Fibroblast of skin of back (primary cell): ENCODE measurements at places on chromosomes 6 and 20.

- no peak for DNase-seq
Measured at GRCh38 chr20:33664762-33665144, 2.0 kb upstream of the ACTL10 start.

DNA sequence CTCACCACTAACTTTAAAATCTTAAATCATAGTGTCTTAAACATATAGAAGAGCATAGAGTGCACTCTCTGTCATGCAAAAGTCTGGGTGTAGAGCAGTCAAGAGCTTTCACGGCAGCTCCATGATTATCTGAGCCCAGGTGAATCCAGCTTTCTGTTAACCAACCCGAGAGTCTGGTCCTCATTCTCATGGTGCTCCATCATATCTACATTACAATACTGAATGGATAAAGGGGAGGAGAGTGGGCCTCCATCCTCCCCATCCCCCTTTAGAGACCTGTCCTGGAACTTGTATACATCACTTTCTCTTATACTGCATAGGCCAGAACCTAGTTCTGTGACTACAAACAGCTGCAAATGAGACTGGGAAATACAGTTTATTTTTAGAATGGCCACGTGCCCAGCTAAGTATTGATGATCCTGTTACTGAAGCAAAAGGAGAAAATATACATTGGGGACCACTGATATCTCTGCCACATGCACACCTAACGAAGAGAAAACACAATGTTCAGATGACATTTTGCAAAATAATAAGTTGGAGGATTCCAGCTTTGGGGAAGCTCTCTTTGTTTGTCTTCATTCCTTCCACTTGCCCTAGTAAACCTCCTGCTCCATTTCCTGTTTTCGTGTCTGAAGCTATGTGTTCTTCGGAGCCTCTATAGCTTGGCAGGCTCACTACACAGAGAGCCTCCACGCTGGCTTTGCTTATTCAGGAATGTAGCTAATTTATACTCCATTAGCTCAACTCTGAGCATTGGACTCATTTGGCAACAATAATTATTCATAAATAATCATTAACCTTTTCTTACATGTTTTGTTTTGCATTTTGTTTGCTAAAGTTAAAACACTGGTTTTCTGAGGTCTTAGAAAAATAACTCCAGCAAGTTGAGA is 110.1 kb downstream of the IYD start:
- DNase-seq, result no peak

DNA sequence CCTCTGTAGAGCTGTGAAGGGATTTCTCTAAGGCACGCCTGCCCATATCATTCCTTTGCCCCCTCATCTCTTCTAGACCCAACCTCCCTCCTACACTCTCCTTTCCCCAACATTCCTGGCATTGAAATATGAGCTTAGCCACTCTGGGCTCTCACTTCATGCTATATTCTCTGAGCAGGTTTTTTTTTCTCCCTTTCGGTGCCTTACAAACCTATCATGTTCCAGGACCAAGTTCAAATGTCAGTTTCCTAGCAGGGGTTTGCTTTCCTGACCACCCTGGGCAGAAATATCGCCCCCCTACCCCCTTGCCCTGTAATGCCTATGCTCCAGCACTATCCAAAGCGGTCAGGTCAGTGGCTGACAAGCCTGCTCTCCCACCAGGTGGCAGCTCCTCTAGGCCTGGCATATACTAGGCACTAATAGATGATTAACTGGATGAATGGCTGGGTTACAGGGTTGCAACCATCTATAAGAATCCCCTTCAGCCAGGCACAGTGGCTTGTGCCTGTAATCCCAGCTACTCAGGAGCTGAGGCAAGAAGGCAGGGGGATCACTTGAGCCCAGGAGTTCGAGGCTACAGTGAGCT is 25.7 kb upstream of the AAR2 start:
- DNase-seq, result no peak

- DNase-seq, result no peak
Measured at GRCh38 chr6:96795481-96795880, 41.8 kb downstream of the GPR63 start.

- DNase-seq, result peak; percentile 79
Measured at GRCh38 chr20:24146231-24146634, 157.7 kb upstream of the GGTLC1 start.

GRCh38 chr6:14190191-14190928 is 72.8 kb downstream of the CD83 start:
- DNase-seq, result no peak

GRCh38 chr6:150286912-150287311 is 81.9 kb upstream of the IYD start:
- DNase-seq, result peak; percentile 24

DNA sequence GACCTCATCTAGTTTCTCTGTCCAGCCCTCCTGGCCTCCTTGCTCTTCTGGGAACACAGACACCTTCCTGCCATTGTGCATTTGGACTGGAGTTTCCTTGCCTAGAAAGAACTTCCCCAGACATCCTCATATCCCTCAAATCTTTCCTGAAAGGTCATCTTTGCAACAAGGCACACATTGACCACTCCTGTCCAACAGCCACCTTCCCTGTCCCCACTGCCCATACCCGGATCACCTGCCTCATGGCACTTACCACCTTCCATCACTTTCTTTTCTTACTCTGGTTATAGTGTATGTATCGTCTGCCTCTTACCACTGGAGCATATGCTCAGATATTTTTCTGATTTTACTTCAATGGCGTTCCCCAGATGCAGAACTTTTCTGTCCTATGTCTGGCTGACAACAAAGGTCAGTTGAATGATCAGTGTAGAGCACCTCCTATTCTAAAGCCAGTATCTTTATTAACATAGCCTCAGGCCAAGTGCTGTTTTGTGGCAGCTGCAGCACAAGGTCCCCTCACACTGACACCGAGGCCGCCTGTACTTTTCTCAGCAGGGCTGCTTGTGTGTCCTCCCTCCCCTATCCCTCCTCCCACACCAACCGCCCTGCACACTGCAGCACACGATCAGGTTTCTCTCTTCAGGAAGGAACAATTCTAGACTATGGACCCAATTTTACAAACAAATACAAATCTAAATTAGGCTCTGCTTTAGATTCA is 4.1 kb downstream of the HLA-C start:
- no peak for DNase-seq

GRCh38 chr6:47698342-47698787 is at the start of gene ADGRF4:
TSS of gene ADGRF4 (plus strand) at chr6:47698580. CDS start at chr6:47707246, 8,666 bp downstream.
- DNase-seq, result peak; percentile 3

GRCh38 chr6:47631269-47631772 is 67.1 kb upstream of the ADGRF4 start:
- peak; percentile 39 for DNase-seq

- DNase-seq, result no peak
Measured at GRCh38 chr20:32820698-32821377, 1.1 kb downstream of the MAPRE1 start.

DNA sequence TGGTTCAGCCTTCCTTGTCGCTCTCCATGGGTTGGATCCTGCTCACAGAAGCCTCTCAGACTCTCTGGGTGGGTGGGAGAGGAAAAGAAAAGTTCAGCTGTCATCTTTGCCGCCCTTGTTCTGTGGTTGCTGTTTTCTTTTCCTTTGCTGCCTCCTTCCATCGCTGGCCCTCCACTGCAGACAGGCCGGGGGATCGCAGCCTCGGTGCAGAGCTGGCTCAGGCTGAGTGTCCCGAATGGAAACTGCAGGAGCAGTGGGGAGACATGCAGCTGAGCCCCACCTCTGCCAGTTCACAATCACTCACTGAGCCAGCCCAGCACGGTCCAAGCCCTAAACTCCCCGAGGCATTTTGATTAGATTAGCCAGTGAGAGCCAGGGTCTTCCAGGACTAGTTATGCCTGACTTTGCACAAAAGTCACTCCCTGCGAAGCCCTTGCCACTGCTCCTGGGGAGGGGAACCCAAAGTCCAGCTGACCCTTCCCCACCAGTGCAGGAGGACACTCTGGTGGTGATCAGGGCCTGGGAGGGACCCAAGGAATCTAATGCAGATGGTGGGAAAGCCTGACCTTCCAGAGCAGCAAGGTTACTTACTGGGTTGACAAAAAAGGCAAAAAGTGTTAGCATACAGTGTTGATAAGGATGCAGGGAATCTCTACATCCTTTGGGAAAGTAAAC is 14.0 kb downstream of the NRN1 start:
- DNase-seq, result no peak

GRCh38 chr6:37538107-37538506 is 38.4 kb upstream of the CCDC167 start:
- no peak for DNase-seq

DNA sequence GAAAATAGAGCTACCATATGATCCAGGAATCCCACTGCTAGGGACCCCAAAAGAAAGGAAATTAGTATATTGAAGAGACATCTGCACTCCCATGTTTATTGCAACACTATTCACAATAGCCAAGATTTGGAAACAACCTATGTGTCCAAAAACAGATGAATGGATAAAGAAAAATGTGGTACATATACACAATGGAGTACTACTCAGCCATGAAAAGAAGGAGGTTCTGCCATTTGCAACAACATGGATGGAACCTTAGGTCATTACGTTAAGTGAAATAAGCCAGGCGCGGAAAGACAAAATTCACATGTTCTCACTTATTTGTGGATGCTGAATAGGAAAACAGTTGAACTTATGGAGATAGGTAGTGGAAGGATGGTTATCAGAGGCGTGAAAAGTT is 137.3 kb downstream of the ADAT2 start:
- DNase-seq, result no peak

DNA sequence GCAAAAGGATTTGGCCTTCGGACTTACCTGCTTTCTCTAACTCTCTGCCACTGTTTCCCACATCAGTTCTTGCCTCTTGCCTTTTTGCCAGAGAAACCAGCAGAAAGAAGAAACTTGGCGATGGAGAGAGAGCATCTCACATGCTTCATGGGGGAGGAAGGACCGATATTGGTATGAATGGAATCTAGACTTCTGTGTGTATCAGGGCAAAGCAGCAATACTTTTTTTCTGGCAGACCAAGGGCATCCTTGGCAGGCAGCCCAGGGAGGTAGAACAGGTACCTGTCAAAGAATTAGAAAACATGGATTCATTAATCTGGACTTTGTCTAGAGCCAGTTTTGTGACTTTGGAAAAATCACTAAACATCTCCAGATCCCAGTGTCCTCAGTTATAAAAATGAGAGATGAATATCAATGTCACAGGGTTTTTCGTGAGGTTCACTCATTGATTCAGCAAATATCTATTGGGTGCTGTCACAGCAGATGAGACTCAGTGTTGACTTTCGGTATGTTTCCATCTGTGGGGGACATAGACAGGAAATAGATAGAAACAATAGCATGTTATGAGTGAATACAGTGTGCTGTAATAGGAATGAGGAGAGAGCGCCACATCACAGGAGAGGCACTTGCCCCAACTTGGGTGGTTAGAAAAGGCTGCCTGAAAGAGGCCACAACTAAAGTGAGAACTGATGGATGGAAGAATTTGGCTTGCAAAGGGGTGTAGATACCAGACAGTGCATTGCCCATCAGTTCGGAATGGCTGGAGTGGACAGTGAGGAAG is 114.1 kb downstream of the CD83 start:
- DNase-seq, result peak; percentile 87

- DNase-seq, result peak; percentile 43
Measured at GRCh38 chr20:57089699-57090144, 176.7 kb downstream of the BMP7 start.

- DNase-seq, result peak; percentile 21
Measured at GRCh38 chr6:8707956-8708772, 272.8 kb upstream of the SLC35B3 start.

DNA sequence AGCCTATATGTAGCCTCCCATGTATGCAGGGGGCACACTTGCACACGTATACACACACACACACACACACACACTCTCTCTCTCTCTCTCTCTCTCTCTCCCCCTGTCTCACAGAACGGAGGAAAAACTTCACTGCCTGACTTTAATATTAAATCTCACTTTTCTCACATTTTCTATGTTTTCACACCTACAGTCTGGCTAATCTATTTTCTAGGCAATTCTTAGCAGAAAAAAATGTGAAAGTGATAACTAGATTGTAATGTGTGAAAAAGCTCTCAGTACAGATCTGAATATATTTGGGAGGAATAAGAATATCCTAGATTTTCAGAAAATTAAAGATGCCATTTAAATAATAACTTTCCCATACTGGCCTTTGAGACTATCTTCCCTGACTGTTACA is 120.9 kb downstream of the MCHR2 start:
- DNase-seq, result no peak

GRCh38 chr6:12136905-12137304 is 124.8 kb downstream of the HIVEP1 start:
- peak; percentile 30 for DNase-seq

DNA sequence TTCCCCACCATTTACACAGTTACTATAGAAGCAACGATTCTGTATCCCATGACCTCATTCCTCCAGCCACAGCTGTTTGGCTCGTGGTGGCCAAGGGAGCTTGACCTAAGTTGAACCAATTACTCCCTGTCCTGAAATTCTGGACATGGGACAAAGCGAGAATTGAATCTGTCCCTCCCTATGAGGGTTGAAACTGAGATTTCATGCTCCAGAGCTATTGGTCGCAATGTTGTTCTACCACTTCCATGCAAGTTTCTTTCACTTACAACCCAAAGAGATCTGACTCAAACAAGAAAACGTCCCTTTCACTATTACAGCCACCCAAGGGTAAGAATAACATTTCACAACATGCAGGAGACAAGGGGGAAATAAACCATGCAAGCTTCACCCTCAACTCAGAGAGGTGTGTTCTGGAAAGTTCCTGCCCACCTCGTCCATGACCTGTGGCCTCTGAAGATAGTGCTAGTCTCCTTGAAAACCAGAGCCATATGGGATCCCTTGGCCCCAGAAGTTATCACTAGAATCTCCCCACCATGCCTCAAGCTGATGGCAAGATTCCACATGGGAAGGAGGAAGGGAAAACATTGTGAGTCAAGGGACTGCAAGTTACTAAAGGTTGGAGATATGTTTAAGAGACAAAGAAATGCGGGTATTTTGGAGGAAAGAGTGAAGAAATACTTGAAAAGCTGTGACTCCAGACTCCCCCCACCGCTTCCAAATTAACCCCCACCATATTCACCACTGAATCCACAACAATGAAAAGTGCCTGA is 74.5 kb upstream of the SRSF6 start:
- peak; percentile 42 for DNase-seq

- peak; percentile 14 for DNase-seq
Measured at GRCh38 chr6:73200735-73201134, 24.6 kb downstream of the KHDC1L start.

DNA sequence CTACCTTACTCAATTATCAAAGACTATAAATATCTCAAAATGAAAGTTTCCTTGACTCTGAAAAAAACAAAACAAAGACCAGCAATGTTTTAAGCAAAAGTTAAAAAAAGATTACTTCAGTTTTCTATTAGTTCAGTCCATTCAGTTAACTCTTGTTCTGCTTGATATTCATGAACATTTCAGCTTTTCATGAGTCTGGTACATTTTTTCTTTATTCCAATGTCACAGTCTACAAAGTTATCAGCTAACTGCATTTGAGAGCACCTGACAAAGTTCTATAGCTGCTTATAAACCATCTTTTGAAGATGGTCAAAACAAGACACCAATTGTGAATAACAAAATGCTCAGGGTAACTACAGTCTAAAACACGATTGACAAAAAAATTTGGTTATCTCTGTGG is 156.1 kb upstream of the NOX3 start:
- DNase-seq, result no peak

GRCh38 chr6:90110971-90111370 is 185.7 kb downstream of the BACH2 start:
- no peak for DNase-seq

GRCh38 chr6:47669684-47670513 is 28.5 kb upstream of the ADGRF4 start:
- peak; percentile 63 for DNase-seq

- peak; percentile 83 for DNase-seq
Measured at GRCh38 chr20:57902473-57902872, 192.7 kb upstream of the PMEPA1 start.

- DNase-seq, result no peak
Measured at GRCh38 chr20:44404204-44405181, 49.0 kb downstream of the HNF4A start.

- DNase-seq, result no peak
Measured at GRCh38 chr20:375265-375889, 5.2 kb upstream of the TRIB3 start.

- no peak for DNase-seq
Measured at GRCh38 chr6:21198032-21198640, 395.4 kb upstream of the SOX4 start.
